ENCODE measurements at places on chromosomes 1 and 21.

- peak; percentile 6 for DNase-seq
Measured at GRCh38 chr21:33168886-33169285, 60.9 kb upstream of the IFNAR2 start.

DNA sequence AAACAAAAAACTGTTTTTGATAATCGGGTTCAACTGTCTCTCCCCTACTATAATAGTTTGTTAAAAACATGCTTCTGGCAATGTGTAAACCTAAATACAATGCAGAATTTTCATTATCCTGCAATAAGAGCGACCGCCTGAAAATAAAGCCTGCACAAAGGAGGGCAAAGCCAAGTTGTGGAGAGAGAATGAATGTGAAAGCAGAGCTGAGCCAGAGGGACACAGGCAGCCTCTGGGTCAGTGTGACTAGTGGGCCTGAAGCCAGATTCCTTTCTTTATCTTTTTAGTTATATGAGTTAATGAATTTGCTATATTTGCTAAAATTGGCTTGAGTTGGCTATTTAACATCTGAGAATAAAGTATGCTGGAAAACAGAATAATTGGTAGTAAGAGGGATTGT lies 615.2 kb downstream of the PLA2G4A start:
- no peak for DNase-seq

- no peak for DNase-seq
Measured at GRCh38 chr21:25577424-25578055, 29.7 kb downstream of the MRPL39 start.

- DNase-seq, result peak; percentile 43
Measured at GRCh38 chr1:182795563-182796228, 6.1 kb downstream of the NPL start.

- no peak for DNase-seq
Measured at GRCh38 chr1:161106431-161106830, 8.3 kb downstream of the KLHDC9 start.

DNA sequence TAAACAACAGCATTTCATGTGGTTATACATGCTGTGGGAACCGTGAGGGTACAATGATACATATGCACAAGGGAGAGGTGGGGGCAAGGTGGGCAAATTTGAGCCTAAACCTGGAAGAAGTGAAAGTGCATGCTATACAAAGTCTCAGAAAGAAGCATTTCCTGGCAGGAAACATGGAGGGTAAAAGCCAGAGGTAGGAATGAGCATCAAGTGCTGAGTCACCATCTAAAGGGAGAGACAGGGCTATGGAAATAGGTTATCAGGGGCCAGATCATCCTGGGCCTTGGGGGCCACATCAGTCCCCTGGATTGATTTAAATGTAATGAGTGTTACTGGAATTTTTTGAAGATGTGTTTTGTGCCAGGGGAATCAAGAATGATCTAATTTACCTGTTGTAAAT lies 60.1 kb upstream of the DAB1 start:
- no peak for DNase-seq

Measured in trophoblast cell (in vitro differentiated cells and primary cell).